Left cardiac atrium (tissue), 4 donors: ENCODE measurements at places on chromosomes 1 and 21. TPM values are rescaled to one million over a fixed set of nuclear protein-coding genes. Genes with fewer than 3 reads are reported as not detected.

DNA sequence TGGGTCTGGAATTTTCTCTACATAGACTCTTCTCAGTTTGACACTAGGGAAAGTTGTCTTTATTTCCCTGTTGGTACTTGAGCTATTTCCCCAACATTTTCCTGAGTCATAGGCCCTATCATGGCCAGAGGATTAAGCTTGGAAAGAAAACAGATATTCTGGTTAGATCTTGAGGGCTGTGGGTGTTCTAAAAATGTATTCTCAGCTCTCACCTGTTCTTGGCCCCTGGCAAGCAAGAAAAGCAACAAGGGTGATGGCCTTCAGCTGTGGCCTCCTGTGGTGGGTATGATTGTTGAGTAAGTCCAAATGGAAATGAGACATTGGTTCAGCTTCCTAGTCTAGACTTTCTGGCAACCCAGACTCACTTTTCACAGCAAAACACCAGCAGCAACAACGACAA is 17.4 kb upstream of the LCE3A start:
- DNase-seq: no peak

DNA sequence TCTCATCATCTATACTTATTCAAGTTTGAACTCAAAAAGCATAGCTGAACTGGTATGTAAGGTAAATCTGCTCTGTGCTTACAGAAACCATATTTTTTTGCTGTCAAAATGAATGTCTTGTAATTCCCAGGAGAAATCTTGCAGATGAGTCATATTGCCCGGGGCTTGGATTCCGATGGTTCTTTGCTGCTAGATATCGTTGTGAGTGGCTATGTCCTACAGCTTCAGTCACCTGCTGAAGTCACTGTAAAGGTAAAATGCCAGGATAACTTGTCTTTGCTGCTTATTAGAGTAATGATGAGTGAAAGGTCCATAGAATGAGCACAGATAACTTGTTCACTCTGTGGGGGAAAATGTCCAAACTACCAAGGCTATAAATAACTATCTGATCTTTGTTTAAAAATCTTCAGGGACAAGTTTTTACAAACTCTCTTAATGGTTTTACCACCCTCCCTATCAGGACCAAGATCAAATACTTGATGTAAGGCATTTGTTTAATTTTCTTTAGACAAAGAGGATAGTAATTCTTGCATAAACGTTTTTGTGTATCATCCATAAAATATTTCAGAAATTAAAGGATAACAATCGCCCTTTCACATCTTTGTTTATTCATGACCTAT is 222.3 kb downstream of the TPR start:
- DNase-seq: no peak

DNA sequence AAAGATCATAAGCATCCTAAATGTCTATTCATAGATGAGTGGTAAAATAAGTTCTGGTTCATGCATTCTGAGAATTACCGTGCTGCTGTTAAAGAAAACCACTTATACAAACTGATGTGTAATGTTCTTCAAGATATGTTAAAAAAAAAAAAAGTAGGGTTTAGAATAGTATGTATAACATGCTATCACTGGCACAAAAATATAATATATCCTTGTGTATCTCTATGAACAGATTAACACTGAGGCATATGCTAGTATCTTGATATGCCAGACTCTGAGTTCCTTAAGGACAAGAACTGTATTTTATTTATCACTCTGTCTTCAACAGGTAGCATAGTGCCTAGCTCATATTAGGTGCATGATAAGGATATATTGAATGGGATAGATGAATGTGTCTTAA is 108.9 kb downstream of the HS2ST1 start:
- no peak for DNase-seq

DNA sequence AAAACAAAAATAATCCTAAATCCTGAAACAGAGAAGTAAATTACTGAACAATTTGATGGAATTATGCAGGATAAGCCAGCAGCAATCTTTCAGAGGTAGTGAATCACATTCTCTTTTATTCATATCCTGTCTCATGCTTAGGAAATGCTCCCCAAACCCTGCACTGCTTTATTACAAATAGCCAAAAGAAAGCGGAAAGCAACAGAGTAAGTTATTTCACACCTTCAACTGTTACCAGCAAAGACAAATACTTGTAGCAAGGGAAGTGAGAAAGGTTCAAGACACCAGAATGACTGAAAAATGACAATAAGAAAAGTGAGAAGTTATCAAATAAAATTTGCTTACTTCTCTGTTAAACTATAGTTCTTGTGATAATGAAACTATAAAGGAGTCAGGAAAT is 6.2 kb downstream of the ZRANB2 start:
- no peak for DNase-seq

DNA sequence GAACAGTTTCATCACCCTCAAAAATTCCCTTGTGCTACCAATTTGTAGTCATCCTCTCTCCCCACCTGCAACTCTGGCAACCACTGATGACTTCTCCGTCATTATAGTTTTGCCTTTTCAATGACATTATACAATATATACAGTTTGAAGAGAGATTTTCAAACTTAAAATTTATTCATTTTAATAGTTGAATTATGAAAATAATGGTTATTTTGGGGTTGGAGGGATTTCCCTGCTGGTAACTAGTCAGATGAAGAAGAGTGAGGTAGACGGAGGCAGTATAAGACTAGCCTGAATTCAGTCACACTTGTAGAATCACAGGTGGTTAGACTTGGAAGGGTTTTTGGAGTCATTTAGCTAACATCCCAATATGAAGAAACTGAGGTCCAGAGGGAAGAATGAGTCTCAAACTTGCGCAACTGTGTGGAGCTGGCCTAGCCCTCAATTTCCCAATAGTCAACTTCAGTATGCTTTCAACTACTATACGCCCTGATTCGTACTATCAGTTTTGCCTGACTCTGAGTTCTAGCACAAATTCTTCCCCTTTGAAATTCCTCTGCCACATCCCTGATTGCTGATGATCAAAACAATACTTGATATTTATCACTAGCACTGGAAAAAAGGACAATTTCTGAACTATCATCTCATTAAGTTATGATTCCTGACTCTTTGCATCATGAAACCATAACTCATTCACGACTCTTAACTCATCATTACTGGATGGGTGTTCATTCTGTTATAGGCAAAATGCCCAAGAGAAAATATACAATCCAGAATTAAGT is 54.2 kb downstream of the VANGL2 start:
- DNase-seq: no peak

DNA sequence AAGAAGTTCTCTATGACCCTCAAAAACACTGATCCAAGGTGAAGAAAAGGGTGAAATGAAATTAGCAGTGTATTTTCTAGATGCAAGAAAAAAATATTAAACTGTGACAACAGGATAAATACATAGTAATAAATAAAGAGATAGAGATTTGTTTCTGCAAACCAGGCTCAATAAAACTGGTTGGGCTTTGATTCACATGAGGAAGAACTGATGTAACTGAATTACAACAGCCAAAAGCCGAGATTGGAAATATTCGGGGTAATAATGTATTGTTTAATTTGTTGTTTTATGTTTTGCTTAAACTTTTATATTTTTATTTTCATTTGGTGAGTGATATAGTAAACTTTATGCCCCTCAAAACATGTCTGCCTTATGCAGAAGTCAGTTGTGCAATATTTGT is 285.0 kb downstream of the BRINP3 start:
- no peak for DNase-seq

GRCh38 chr21:22516230-22516629 is 1518.0 kb downstream of the NCAM2 start:
- DNase-seq: no peak

DNA sequence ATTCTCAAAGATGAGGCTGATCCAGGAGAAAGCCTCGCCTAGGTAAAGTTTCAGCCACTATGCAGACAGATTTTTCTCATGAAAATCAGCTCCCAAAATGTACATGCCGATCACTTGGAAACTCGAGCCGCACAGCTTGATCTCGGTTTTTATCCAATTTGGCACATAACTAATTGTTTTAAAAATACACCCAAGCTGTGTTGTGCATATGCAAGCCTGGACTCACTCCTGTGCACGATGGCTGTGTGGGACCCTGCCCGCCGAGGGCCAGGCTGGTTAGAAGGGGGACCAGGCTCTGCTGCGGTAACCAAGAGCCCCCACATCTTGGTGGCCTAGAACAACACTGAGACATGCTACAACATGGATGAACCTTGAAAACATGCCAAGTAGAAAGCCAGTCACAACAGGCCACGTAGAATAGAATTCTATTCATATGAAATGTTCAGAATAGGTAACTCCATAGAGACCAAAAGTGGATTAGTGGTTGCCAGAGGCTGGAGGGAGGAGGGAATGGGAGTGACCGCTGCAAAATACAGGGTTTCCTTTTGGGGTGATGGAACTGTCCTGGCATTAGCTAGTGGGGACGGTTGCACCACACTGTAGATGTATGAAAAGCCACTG is 16.1 kb upstream of the LDLRAP1 start:
- DNase-seq: no peak

GRCh38 chr1:13590486-13590885 is 6.9 kb downstream of the PDPN start:
- DNase-seq: no peak

DNA sequence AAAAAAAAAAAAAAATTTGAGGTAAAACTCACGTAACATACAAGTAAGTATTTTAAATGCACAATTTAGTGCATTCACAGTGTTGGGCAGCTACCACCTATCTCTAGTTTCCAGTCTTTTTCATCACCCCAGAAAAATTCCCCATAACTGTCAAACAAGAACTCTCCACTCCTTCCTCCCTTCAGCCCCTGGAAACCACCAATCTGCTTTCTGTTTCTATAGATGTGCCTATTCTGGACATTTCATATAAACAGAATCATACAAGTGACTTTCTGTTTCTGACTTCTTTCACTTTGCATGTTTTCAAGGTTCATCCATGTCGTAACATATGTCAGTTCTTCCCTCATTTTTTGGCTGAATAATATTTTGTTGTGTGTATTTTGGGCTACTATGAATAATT is 24.9 kb upstream of the ETS2 start:
- no peak for DNase-seq

GRCh38 chr1:7478809-7479499 is 292.1 kb upstream of the VAMP3 start:
- DNase-seq: peak; percentile 90

- DNase-seq: peak; percentile 55
Observed at GRCh38 chr1:117928881-117929342, 509 bp downstream of the GDAP2 start.

- no peak for DNase-seq
Observed at GRCh38 chr1:61865646-61866220, 123.5 kb downstream of the PATJ start.

DNA sequence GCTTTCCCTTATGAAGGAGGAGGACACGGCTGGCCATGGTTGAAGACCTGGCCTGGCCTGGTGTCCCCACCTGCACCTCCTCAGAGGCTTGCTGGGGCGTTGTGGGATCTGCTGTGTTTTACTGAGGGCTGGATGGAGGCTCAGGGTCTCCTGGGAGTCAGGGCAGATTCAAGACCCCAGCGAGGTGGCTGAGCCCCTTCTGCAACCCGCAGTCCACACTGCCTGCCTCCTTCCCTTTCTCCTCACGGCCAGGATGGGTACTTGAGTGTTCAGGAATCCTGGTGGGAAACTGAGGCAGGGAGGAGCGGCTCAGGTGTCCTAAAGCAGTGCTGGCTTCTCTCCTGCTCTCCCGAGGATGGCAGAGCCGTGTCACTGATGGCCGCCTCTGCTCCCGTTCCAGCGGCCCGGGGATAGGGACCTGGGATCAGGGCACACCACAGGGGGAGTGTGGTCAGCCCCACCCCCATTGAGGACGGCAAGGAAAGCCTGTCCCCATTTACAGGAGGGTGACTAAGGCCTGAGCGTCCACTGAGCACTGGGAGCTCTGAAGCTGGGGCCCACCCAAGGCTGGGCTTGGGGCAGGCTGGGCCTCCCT is 47.5 kb downstream of the TRPM2 start:
- DNase-seq: no peak

GRCh38 chr1:183259924-183260323 is 73.9 kb downstream of the LAMC2 start:
- DNase-seq: no peak

DNA sequence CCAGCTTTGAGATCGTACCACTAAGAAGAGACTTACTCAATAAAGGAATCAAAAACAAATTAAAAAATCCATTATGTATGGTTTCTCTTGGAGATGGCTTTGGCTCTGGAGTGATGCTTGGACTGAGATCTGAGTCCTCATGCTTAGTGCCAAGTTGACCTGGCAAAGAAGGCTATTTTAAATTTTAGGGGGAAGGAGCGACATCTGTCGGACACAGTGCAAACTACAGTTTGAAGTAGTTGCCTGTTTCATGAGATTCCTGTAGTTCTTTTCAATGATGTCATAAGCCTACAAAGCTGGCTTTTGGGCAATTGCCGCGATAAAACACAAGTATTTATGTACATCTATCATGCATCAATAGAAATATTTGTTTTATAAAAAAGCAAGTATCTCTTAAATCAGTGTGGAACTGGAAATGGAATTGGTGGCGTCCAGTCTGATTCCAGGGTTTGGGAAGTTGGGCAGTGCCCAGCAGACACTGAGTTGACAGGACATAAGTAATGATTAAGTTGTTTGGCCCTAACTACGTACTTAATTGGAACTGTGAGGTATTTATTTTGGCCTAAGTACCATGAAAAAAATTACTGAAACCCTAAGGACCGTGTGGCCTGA is 50.0 kb downstream of the TBCE start:
- peak; percentile 47 for DNase-seq

- no peak for DNase-seq
Observed at GRCh38 chr21:19853061-19853460, 1145.1 kb upstream of the NCAM2 start.

- no peak for DNase-seq
Observed at GRCh38 chr1:184405094-184405800, 18.4 kb downstream of the C1orf21 start.

DNA sequence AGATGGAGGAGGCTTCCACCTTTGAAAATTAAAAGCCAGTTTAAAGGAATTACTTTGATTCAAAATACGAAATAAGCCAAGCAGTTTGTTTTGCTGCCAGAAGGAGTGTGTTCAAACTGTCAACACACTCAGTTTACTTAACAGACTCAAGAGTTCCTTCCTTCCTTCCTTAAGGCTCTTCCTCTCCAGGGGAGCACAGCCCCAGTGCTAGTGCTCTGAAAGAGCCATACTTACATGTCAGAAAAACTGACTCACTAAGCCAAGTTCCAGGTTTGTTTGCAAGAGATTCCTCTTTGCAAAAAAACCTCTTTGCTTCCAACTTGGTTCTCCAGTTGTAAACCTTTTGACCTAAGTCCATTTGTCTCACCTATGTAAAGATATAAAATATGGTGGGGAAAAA is 14.3 kb downstream of the SETD4 start:
- no peak for DNase-seq

Gene RPF1
- 28.5 TPM for total RNA-seq

Gene PRAMEF5
- total RNA-seq: not detected

Gene TTC34
- total RNA-seq: 0.52 TPM

Gene AVPR1B
- not detected for total RNA-seq

Gene TFAP2E
- 0.32 TPM for total RNA-seq

Gene SLC16A4
- total RNA-seq: 5.8 TPM

Gene CFAP57
- 0.13 TPM for total RNA-seq

Gene SMCP
- total RNA-seq: not detected

Gene DCST2
- 0.59 TPM for total RNA-seq

Gene AGPAT3
- 69.4 TPM for total RNA-seq

Gene GIPC2
- 3.1 TPM for total RNA-seq

Gene SPRR1A
- total RNA-seq: not detected

Gene TARS2
- 18.5 TPM for total RNA-seq

Gene PRRX1
- total RNA-seq: 38.6 TPM

Gene AQP10
- total RNA-seq: not detected

Gene FMO4
- total RNA-seq: 3.1 TPM

Gene CYYR1
- total RNA-seq: 19.9 TPM

Gene NHLH1
- 0.10 TPM for total RNA-seq

Gene SV2A
- 0.71 TPM for total RNA-seq
